Neural cell (in vitro differentiated cells): ENCODE measurements at places on chromosomes 11 and 22. TPM values are rescaled to one million over a fixed set of nuclear protein-coding genes. Genes with fewer than 3 reads are reported as not detected.

The LRRC10B gene
- polyA plus RNA-seq, result 12.4 and 14.6 TPM in 2 replicates

The PTPRCAP gene
- polyA plus RNA-seq, result 1.7 and 3.4 TPM in 2 replicates

The CCDC73 gene
- 0.07 TPM in 1 of 2 replicates, not detected in the other for polyA plus RNA-seq

The MS4A8 gene
- not detected in 2 replicates for polyA plus RNA-seq

The KCNQ1OT1 gene
- polyA plus RNA-seq, result 0.12 and 0.32 TPM in 2 replicates
